ENCODE measurements at places on chromosomes 6 and 20.

DNA sequence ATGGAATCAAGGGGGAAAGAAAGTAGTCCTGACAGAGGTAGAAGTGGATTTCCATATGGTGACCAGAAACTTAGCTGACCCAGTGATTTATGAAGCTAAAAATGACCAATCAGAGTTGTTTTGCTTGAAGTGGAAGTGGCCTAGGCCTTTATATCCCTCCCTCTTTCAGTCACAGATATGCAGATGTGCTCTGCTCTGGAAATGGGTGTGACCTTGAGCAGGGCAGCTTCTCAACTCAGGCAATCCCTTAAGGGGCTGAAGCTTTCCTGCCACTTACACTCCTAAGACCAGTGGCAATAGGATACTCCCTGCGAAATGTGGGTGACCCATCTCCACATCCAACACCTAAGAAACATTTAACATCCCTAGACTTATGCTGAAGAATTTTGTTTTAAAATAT, 256.6 kb downstream of the EYS start:
- DNase-seq = no peak

DNA sequence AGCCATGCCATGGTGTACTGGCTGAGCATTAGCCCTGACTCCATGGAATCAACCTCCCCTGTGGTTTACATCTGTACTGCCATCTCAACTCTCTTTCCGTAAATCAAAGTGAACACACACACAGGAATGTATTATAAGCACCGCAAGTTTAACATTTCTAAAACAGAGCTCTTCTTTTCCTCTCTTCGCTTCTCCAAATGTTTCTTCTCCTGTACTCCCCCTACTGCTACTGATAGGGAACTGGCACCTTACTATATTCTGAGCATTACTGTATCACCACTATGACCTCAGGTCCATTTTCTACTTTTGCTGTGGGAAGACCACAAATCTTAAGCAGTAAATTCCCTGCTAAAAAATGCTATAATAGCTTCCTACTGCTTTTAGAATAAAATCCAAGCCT, 101.2 kb downstream of the NUS1 start:
- peak; percentile 2 for DNase-seq

- DNase-seq = no peak
Observed at GRCh38 chr6:81997090-81997926, 244.8 kb upstream of the TENT5A start.

GRCh38 chr20:41002842-41003142, 25.8 kb upstream of the TOP1 start:
- DNase-seq = no peak

- DNase-seq = no peak
Observed at GRCh38 chr6:62737792-62738191, 451.8 kb upstream of the KHDRBS2 start.

DNA sequence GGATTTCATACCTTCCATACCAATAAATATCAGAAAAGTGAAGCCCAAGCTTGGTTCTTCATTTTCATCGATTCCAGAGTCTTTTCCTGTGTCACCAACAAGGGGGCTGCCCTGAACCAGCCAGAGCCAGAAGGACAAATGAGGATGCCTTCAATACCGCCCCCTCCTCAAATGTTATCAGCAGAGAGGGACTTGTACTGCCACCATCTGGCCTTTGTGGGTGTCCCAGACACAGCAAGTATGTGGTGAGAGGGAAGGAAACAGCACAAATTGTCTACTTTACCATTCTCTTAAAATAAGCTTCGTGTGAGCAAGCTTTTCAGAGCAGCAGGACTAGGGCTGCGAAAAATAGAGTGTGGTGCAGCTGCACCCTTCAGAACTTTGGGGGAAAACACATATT, 165.3 kb downstream of the SOBP start:
- no peak for DNase-seq

- no peak for DNase-seq
Observed at GRCh38 chr6:41652866-41653652, 14.8 kb downstream of the MDFI start.

DNA sequence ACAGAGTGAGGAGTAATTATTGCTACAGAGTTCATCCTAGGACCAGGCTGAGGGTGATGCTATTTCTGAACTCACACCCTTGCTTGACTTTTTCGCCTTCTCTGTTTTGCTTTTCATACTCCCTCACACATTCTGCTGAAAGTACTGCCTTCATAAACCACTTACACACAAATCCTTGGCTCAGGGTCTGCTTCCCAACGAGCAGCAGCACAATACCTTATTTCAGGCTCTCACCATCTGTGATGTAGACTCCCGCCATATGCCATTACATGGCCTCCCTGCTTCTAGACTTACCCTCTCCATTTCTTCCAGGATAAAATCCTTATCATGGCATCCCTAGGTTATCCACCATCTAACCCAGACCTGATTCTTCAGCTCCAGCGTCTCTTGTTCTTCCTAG, 321.3 kb upstream of the SPTLC3 start:
- DNase-seq = no peak

All from GDM1 (cell line).